ENCODE measurements at places on chromosomes 4 and X.

DNA sequence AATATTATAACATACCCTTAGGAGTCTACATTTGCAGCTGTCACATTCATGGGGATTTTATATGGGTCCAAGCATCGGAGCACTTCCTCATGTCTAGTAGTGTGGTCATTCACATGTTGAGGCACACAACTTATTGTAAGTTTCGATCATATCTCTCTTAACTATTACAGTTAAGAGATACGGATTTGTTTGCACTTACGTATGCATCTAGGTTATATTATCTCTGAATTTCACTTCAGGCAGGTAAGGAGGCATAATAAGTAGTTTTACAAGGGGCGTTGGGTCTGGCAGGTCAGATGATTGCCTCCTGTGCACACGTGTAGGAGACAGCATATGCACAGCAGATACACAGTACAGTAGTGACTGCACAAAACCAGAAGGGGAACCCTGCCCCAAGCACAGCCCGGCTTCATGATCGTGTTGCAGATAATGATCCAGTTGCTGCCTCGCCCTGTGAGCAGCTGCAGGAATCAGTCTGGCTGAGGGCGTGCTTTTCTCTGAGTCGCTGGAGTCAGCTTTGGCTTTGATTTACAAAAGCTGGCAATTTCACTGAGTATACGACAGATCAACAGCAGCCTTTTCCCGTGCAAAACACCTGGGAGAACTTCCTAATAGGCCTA is 302.9 kb upstream of the GATB start:
- DNase-seq = no peak

- DNase-seq = no peak
These were observed 417.4 kb upstream of the FAT1 start for GRCh38 chr4:187141101-187141500.

- no peak for DNase-seq
These were observed 243.8 kb upstream of the JADE1 start for GRCh38 chr4:128565565-128566186.

DNA sequence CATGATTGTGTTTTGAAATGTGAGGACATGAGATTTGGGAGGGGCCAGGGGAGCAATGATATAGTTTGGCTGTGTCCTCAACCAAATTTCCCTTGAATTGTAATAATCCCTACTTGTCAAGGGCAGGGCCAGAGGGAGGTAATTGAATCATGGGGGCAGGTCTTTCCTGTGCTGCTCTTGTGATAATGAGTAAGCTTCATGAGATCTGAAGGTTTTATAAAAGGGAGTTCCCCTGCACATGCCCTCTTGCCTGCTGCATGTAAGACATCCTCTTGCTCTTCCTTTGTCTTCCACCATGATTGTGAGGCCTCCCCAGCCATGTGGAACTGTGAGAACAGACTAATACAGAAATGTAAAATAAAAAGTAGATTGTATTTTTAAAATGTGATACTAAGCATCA is 1294.9 kb downstream of the ADGRL3 start:
- DNase-seq = no peak

DNA sequence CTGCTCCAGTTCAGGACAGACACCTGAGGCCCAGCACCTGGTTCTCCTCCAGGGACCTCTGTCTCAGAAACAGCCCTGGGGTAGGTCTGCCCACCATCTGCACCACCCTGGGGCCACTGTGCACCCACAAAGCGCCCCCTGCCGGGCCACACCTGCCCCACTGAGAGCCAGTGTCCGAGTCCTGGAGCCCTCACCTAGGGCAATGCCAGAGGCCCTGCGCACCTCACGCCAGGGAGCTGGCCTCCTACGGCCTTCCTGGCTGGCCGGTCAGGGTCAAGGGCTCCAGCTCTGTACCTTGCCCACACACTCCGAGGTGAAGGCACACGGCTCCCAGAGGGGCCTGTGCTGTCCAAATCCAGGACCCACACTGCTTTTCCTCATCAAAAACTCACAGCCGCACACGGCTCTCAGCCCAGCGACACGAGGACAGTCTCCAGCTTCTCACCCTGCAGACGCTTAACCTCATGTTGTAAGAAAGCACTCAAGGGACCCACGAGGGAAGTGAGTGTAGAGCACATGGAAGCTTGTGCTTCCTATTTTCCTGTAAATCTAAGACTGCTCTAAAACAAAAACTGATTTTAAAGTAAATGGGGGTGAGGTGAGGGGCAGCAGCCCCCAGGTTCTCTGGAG is 5.4 kb downstream of the CTBP1 start:
- DNase-seq = no peak

DNA sequence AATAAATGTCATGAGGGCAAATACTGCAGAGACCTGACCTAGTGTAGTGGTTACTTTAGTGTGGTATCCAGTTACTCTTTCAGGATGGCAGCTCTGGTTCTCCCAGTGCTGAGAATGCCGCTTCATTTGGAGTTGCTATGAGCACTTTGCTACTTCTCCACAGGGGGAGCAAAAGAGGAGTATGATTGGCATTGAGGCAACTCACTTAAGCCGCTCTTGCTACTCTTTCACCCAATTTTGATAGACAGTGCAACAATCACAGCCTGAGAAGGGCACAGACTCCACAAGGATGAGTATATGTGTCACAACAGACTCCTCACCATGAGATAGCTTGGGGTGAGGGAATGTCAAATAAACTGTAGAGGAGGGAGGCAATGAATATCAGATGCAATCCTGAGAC is 81.2 kb downstream of the NPY1R start:
- DNase-seq = no peak

- DNase-seq = no peak
These were observed 1365.2 kb downstream of the STIM2 start for GRCh38 chr4:28225689-28226353.

DNA sequence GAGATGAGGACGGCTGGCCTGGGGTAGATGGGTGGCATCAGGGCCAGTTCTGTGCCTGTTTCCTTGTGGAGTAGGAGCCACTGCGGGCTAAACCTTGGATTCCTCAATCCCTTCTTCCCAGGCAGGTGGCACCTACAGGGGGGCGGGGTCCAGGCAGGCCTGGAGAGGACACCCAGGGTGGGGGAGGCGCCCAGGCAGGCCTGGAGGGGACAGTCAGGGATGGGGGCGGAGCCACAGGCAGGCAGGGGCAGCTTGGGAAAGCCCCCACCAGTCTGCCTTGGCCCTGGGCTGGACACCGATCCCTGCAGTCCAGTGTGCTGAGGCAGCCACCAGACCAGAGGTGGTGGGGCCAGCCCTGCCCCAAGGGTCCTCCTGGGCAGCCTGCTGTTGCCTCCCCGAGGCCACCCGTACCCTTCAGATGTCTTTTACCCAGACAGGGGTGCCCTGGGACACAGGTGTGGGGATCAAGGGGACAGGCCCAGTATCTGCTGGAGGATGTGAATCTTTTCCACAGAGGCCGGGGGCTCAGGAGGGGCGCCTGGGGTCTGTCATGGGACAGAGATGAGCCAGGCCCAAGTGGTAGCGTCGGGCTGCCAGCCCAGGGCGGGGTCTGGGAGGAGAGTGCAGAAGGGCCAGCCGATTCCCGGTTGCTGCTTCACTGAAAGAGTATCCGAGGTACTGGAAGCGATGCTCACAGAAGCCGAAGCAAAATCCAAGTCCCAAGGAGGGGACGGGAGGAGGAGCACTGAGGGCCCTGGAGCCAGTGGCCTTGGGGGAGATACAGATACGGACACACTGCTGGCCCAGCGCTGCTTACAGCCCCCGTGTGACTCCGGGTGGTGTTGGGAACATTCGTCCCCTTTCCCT is 34.5 kb downstream of the LRPAP1 start:
- DNase-seq = no peak

- no peak for DNase-seq
These were observed 1248.1 kb downstream of the RAPGEF2 start for GRCh38 chr4:160350944-160351343.

GRCh38 chr4:4693258-4693657 is 151.4 kb upstream of the STX18 start:
- DNase-seq = no peak

DNA sequence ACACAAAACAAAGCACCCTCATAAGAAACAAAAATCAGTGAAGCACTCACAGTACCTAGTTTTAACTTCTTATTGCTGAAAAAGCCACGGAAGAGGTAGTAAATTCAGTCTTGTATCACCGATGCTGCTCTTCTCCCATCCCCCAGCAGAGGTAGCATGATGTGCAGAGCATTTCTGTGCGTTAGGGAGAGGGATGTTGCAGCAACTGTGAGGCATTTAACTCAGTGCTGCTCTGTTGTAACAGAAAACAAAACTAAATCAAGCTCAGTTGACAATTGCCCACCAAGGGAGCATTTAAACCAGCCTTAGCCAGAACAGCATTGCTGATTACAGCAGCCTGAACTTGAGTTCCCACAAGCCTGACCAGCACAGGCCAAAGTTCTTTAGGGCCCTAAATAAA is 1279.7 kb upstream of the ADGRL3 start:
- no peak for DNase-seq

GRCh38 chrX:48497871-48498270 is 10.9 kb upstream of the PORCN start:
- DNase-seq = no peak

DNA sequence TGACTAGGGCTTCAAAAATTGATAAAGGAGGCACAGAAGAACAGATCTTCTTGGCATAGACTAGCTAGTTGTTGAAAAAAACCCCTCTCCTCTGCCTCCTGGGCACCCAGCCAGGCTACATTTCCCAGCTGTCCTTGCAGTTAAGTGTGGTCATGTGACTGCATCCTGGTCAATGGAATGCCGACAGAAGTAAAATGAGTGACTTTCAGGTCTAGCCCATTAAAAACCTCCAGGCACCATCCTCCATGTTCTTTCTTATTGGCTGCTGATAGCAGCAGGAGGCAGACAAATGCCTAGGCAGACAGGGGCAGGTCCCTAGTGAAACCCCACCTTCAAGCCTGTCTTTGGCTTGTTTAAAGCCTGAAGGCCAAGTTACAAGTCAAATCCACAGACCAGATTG is 35.3 kb downstream of the ATXN3L start:
- DNase-seq = no peak

GRCh38 chr4:15694431-15694830 is 8.4 kb upstream of the BST1 start:
- DNase-seq = no peak

DNA sequence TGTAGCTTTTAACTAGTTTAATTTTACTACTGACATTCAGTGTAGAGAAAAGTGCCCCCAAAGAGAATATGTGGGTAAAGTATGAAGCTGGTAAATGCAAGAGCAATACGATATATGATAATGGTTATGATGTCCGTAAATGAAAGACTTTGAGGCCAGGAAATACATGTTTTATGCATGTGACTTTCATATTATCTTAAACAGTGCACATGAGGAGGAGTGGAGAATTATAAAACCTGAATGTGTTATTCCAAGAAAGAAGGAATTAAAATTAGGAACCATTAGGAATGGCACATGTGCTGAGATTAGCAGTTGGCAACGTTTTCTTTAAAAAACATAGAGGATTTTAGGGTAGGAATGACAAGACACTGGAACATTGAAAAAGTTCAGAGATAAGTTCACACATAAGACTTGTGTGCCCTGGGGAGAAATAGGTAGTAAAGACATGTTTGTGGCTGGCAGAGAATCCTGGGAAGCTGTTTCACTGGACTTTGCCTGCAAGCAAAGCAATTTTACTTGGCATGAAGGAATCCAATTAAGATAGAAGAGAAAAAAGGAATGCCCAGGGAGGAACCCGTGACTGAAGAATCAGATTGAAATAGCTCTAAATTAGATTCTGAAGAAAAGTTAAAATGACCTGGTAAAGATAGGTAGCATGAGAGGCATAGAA is 20.0 kb downstream of the GK start:
- DNase-seq = no peak

DNA sequence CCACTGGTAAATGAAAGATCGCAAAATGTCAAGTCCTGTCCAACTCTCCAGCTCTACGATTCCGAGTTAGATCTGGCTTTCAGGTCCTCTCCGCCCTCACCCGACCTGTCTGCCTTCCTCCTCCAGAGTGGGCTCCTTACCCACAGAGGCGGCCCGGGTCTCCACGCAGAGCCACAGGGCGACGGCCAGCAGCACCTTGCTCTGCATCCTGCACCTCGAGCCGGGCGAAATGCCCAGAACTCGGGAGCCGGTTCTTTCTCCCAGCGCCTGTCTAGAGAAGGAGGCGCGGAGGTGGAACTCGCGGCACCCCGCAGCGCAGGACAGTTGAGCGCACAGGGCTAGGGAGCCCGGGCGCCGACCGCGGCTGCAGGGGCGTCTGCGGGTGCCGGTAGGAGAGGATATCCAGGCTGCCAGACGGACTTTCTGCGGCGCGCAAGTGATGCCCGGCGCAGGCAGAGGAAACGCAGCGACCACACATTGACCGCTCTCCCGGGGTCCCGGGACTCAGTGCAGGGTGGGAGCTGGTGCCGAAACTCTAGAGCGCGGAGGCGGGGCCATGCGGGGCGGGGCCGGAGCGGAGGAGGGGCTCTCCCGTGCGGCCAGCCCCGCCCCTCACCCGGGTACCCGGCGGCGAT is at the start of gene KDR:
KDR (minus strand) TSS at position 509 of the 635 bp plus-strand sequence; CDS start at position 207, 302 bp downstream.
- no peak for DNase-seq

GRCh38 chrX:136784231-136784630 is 3.5 kb upstream of the ARHGEF6 start:
- DNase-seq = no peak

GRCh38 chr4:110367156-110367555 is 108.8 kb upstream of the ENPEP start:
- no peak for DNase-seq

GRCh38 chrX:132059973-132060540 is 37.0 kb downstream of the STK26 start:
- DNase-seq = no peak
